CD4-positive, alpha-beta T cell treated with Interleukin-10 for 1 hour (primary cell): ENCODE measurements at places on chromosomes 4 and X.

DNA sequence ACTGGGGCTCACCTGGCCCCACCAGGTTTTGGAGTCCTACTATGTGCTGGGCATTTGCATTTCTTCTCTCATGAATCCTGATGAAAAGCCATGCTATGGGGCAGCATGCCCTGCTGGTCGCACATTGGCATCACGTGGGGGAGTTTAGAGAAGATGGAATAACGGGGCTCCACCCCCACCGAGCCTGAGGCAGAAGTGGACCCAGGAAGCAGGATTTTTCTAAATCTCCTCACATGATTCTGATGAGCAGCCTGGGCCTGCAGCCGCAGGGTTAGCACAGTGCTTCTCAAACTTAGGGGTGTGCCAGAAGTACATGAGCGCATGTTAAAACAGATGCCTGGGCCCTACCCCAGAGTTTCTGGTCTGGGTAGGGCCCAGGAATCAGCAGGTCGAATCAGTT is 4.6 kb upstream of the SORCS2 start:
- DNase-seq = no peak

GRCh38 chrX:50071494-50071893 is 129.3 kb downstream of the AKAP4 start:
- DNase-seq = no peak

DNA sequence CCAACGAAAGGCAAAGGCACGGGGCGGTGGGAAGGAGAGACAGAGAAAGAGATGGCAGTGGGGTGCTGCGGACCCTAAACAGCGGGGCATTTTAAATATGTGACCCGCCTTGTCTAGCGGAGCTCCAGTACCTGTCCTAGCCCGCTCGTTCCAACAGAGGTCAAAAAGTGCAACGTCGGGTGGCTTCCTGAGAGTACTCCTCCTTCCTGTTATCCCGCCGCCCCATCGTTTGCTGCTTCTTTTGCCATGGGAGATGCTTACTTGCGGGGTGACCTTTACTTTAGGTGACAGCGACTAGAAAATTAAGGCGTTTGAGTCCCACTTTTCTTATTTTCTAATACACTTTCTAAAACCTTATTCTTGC is 735 bp downstream of the NRK start:
- DNase-seq = no peak

DNA sequence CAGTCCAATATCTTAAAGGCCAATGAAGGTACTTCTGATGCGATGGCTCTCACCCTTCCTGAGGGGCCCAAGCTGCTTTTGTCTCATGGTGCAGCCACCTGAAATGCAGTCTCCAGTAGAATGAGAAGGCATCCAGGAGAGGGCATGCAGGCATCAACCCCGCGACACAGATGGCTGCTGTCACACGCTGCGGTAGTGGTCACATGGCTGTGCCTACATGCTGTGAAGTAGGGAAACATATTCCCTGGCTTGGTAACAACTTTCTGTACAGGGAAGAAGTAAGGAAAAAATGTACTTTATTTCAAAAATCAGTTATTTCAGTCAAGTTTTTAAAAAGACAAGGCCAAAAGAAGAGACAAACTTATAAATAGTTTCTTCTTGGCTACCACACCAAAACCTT is 139.9 kb downstream of the TRIML1 start:
- no peak for DNase-seq

DNA sequence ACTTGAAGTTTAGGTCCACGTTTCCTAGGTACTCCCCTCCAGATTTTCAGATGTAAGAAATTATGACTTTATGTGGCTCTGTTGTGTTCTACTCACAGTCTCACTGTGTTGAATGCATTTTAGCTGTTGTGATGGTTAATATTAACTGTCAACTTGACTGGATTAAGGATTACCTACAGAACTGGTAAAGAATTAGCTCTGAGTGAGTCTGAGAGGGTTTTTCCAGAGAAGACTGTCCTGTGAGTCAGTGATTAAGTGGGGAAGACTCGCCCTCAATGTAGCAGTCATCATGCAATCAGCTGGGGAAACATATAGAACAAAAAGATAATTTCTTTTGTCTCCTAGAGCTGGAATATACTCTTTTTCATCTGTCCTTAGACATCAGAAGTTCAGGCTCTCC is 493.4 kb downstream of the ACTRT1 start:
- no peak for DNase-seq

DNA sequence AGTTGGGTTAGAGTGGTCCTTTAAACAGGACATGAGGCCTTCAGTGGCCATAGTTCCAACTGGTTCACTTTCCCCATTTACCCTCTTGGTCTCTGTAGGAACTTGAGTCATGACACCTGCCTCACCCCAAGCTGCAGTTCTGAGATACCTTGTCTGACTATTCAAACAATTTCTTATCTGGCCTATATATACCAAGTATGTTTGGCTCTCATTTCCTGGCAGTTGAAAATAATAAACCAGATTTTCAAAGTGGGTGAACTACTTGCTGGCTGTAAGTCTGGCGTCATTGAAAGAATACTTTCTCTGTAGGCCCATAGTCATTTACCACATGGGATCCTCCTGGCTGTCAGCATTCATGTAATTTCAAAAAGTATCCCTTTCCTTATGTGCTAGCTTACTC is 228.8 kb downstream of the SHROOM3 start:
- no peak for DNase-seq

DNA sequence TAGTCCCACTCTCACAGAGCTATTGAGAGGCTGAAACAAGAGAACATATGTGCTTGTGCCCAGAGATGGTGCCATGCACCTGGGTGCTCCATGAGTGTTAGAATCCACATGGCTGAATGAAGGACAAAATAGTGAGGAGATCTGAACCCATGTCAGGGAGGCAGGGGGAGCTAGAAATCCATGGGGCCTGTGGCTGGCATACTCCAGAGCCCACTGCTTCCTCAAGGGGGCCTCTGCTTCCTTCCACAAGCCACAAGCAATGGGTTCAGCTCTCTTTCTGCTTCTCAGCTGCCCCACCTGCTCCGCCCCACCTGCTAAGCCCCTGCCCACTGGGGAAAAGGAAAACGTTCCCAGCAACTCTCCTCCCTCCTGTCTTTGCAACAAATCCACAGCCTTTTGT is 46.1 kb downstream of the PJA1 start:
- DNase-seq = no peak
